ENCODE measurements at places on chromosomes 6 and 20.

DNA sequence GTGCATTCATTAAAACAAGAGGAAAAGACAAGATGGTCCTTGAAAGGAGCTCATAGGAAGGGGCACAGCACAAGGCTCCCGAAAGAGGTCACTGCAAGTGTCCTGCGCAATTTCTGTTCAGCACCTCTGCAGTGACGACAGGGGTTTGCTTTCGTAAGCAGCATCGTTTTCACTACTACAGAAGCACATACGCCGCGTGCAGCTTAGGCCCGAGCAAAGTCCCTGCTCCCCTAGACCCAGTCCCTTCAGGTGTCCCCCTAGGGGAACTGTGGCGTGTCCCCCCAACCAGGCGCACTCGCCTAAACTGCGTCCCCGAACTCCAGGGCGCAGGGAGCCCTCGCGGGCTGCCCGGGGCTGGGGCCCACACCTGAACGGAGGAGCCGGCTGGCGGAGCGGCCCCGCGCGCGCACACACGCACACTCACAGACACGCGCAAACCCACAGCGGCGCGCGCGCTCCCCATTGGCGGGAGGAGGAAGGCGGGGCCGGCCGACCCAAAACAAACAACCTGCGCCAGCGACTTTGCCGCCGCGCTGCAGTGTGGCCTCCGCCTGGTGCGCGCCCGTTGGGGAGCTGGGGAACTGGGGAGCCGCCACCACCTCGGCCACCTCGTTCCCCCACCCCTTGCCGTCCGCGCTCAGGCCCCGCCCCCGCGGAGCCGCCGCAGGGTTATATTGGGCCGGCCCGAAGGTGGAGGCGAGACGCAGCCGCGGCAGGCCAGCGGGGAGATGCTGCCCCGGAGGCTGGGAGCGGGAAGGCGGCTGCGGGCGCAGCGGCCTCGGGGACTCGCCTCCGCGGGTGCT, at the start of gene FOXQ1:
FOXQ1 (plus strand) TSS at position 699 of the 803 bp plus-strand sequence. CDS start 607 bp downstream, outside the sequence.
- DNase-seq: no peak

DNA sequence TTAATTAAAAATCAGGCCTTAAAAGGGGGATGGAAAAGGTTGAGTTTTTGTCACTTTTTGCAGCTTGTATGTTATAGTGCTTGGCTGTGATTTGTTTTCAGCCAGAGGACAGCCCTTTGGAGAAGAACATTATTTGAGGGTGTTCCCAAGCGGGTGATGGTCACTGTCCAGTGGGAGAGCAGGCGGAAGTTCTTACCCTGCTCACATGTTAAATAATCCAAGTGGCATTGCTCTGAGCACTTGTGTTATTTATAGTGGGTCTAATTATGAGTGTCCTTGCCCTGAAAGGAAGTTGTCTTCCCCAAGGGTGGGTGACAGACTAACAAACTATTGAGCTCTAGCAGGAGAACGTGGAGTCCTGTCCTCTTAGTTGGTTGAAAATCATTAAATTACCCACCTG, 49.5 kb downstream of the DOK5 start:
- no peak for DNase-seq

DNA sequence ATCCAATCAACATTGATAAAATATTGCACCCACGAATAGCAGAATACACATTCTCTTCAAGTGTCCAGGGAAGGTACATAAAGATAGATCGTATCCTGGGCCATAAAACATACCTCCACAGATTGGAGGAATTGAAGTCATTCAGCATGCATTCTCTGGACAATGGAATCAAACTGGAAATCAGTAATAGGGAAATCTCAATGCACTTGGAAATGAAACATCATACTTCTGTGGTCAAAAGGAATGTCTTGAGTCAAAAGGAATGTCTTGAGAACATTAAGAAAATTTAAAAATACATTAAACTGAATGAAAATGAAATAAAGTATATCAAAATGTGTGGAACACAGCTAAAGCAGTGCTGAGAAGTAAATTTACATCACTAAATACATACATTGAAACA, 138.8 kb downstream of the TFAP2A start:
- no peak for DNase-seq

DNA sequence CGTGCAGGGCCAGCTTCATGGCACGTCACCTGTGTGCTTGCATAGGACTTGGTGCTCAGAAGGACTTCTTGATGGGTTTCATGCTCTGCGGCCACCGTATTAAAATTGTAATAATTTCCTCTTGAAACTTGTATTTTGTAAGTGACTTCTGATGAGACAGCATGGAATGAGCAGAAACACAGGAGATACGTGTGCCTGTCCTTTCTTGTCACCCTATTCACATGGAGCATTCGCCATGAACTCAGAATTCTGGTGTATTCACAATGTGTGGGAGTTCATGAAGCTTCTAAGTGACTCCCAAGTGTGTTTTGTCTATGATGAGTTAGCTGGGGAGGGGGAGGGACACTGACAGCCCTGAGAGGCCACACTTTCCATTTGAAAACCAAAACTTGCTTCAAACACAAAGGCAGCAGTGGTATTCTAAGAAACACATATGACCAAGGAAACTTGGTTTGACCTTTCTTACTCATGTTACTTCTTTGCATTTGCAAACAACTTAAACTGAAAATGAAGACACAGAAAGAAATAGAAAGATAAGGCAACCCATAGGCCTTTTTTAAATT, 92.1 kb upstream of the NEDD9 start:
- peak; percentile 39 for DNase-seq

- no peak for DNase-seq
Observed at GRCh38 chr6:33822575-33823395, 19.0 kb upstream of the MLN start.

GRCh38 chr20:3128275-3128984, 31.2 kb downstream of the FASTKD5 start:
- no peak for DNase-seq

DNA sequence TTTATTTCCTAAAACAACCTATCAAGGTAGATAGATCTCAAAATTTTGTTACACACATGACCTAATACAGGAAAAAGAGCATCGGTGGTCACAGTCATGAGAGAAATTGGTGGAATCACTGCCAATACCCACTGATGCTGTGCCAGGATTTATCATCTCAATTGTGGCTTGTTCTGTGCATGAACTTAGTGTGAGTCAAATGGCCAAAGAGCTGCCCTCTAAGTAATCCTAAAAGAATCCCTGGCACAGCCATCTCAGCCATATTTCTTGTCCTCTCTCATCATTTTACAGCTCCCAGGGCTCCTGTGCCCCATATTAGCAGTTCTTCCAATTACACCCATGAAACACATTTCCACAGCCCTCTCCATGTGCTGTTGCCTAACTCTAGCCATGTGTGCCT, 6.1 kb downstream of the GSTA5 start:
- DNase-seq: no peak

- DNase-seq: no peak
Observed at GRCh38 chr20:60598528-60598927, 640.3 kb downstream of the CDH26 start.

DNA sequence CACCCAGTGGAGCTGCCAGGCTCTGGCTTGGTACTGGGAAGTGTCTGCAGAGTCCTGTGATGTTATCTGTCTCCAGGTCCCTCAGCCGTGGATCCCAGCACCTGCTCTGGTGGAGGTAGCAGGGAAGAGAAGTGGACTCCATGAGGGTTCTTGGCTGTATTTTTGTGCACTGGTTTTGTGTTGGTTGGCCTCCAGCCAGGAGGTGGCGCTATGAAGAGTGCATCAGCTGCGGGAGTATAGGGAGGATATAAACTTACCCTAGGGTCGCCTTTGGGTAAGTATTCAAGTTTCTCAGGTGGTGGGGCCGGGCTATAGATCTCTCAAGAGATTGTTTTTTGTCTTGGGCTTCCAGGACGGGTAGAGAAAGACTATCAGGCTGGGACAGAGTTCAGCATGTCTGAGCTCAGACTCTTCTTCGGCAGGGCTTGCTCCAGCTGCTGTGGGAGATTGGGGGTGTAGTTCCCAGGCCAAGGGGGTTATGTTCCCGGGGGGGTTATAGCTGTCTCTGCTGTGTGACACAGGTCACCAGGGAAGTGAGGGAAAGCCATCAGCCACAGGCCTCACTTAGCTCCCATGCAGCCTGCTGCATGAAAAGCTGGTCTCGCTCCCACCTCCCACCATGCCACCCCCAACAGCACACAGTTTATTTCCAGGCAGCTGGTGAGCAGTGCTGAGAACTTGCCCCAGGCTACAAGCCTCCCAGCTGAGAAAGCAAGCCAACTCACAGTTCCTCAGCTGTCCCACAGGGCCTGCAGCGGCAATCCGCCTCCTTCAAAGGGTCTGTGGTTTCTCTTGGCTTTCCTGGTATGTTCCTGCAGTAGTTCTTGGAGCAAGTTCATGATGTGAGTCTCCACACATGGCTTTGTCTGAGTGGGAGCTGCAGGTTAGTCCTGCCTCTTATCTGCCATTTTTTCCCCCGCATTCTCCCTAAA, 115.7 kb downstream of the AIG1 start:
- no peak for DNase-seq

DNA sequence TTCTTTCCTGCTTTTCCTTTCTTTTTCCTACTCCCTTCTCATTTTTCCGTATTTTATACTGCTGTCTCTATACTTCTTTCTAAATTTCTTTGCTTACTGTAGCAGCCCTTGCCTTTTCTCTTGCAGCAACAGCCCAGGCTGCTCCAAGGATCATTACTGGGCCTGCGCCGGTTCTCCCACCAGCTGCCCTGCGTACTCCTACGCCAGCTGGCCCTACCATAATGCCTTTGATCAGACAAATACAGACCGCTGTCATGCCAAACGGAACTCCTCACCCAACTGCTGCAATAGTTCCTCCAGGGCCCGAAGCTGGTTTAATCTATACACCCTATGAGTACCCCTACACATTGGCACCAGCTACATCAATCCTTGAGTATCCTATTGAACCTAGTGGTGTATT, 148.8 kb downstream of the QKI start:
- no peak for DNase-seq

- DNase-seq: no peak
Observed at GRCh38 chr6:167788563-167788903, 38.2 kb upstream of the AFDN start.

GRCh38 chr20:59118855-59119254, 44.8 kb upstream of the ZNF831 start:
- DNase-seq: no peak

GRCh38 chr6:150228072-150228733, 85.4 kb downstream of the PPP1R14C start:
- no peak for DNase-seq

- no peak for DNase-seq
Observed at GRCh38 chr20:59561228-59561605, 43.1 kb upstream of the PHACTR3 start.

GRCh38 chr6:15914553-15914952, 214.3 kb upstream of the MYLIP start:
- no peak for DNase-seq

DNA sequence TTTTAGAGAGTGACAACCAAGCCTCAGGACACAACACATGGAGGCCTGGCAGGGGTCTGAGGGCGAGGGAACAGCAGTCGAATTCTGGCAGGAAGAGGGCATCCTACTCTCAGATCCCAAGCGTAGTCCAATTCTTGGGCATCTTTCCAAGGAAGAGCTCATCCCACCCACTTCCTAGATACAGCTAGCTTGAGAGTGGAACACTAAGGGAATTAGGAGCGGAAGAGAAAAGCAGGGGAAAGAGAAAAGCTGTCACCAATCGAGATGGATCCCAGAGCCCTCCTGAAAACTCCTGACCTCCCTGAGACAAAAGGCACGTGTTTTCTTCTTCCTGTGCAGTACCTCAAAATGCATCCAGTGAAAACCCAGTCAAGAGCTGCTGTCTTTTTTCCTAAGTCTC, 67.1 kb downstream of the GFOD1 start:
- no peak for DNase-seq

- no peak for DNase-seq
Observed at GRCh38 chr6:75317503-75318206, 33.1 kb upstream of the TMEM30A start.

- DNase-seq: peak; percentile 20
Observed at GRCh38 chr6:2733324-2733723, 17.4 kb downstream of the MYLK4 start.

DNA sequence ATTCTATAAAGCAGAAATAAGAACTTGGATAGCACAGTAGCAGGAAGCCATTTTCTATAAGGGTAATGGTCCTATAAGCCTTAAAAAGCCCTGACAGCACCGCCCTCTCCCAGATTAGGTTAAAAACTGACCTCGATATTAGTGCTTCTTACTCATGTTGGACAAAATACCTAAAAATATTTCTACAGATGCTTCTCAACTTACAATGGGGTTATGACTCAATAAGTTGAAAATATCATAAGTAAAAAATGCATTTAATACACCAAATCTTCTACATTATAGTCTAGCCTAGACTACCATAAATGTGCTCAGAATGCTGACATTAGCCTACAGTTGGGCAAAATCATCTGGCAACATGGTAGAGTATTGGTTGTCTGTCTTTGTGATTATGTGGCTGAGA, 70.3 kb downstream of the SESN1 start:
- DNase-seq: no peak

DNA sequence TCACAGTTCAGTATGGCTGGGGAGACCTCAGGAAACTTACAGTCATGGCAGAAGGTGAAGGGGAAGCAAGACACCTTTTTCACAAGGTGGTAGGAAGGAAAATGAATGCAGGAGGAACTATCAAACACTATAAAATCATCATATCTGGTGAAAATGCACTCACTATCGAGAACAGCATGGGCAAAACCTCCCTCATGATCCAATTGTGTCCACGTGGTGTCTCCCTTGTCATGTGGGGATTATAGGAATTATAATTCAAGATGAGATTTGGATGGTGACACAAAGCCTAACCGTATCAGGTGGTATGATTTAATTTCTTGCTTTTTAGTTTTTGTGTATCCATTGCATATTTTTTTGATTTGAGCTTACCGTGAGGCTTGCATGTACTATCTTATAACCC, 133.2 kb upstream of the SYNCRIP start:
- DNase-seq: no peak

DNA sequence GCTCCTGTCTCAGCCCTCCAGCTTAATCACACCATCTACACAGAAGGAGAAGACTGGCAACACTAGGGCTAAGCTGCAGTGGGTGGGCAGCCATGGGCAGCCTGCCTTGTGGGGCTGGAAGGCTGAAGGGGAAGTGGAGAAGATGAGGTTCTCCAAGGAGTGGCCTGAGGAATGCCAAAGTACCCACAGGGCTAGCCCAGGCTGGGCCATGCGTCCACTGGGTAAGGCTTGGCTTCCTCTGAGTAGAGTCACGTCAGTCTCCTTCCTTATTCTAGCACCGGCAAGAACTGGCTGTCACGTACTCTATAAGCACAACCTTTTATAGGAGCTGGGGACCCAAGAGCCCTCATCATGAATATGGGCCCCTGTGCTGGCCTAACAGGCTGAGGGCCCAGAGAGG, 110.6 kb upstream of the SIRPA start:
- DNase-seq: no peak

DNA sequence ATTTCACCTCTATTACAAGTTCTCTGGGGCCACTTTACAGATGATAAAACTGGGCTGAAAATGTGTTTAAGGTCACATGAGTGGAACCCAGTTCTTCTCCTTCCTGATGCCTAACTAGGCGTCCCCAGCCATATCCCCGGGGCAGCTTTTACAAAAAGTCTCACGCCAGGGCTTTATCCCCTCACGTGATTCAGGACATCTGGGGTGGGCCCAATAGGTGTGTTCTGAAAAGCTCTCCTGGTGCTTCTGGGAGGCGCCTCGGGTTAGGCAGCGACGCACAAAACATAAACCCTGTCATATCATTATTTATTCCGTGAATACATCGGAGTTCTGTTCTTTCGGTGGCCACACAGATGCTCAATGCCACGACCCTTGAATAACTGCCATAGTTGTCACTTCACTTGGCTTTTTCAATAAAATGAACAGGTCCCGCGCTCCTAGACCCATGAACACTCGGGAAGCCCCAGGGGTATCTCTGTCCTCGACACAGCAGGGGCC, 32.1 kb downstream of the SF3B5 start:
- peak; percentile 4 for DNase-seq

Measured in CD4-positive, alpha-beta T cell treated with Interleukin-15 for 4 hours (primary cell).